Neural crest cell (in vitro differentiated cells): ENCODE measurements at places on chromosomes 12 and 14.

GRCh38 chr12:124518051-124518932, 49.1 kb downstream of the NCOR2 start:
- DNase-seq, result peak; percentile 46

- no peak for DNase-seq
These were observed 27.4 kb upstream of the PAPLN start for GRCh38 chr14:73209953-73210352.

DNA sequence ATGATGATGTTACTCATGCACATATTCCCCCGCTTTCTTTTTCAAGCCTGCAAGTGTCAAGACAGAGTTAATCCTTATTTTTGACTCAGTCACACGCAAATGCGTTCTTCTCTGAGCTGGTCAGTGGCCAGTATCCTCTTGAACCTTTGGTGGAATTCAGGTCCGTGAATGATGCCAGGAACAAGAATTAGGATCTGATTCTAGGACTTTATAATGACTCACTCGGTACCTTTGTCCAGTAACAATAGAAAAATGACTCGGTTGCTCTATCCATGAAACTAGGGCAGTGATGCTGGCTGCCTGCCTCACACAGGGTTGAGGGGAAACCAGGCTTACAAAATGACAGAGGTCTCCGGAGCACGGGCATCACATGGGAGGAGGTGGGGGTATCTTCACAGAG, 185.8 kb upstream of the NUDT4 start:
- no peak for DNase-seq

DNA sequence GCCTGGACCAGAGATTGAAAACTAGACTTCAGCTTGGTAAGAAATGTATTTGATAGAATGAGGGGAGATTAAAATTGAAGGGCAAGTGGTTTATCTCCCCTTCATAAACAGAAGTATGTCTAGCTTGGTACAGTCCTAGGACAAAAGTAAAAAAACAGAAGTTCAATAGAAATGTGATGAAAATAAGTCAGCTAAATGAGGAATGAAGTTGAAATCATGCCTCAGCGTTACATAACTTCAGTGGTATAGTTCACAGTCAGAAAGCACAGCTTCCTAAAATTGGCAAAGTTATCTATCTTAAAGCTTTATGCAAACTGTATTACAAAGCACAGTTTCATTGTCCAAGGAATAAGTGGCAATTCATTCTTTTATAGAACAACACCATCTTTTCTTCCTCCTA, 90.2 kb upstream of the SYT10 start:
- no peak for DNase-seq

DNA sequence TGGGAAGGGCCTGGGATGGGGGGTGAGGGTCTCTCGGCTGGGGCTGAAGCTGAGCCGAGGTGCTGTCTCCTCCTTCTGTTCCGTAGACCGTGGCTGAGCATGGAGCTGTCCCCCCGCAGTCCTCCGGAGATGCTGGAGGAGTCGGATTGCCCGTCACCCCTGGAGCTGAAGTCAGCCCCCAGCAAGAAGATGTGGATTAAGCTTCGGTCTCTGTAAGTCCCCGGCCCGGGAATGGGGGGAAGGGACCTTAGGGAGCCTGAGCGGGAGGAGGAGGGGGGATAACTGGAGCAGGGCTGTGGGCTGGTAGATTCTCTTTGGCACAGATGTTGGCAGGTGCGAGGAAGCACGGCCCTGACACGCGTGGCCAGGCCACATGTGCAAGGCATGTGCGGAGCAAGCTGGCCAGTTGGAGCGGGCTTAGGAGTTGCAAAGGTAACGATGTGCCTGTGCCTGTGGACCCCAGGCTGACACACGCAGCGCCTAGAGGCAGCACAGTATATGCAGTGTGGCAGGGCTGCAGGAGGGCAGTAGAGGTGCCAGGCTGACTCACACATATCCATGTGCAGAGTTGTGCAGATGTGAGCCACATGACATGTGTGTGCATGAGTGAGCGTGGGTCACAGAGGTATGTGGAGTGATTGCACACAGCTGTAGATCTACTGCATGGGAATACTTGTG, 512 bp downstream of the PDE1B start:
- no peak for DNase-seq

DNA sequence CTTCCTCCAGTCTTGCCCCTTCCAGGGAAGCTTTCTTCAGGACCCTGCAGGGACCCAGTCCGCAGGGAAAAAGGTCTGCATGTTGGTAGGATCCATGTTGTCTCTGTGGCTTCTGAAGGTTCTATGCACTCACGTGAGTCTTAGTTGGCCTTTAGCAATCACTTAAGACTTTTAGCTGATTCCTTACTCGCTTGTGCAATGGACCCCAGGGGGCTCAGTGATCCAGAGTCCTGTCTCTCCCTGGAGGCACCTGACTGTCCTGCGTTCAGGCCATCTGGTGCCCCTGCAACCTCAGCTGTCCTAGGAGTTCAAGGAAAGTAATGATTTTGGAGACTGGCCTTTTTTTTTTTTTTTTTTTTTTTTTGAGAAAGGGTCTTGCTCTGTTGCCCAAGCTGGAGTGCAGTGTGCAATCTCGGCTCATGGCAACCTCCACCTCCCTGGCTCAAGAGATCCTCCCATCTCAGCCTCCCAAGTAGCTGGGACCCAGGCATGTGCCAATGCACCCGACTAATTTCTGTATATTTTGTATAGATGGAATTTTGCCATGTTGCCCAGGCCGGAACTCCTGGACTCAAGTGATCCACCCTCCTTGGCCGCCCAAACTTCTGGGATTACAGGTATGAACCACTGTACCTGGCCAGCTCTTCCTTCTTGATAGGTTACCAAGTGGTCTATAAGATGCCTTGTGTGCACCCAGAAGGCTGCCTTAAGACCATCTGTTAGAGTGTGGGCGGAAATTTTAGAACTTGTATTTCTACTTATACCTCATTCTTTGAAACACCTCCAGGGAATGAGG, 4.6 kb downstream of the IFI27L2 start:
- DNase-seq, result no peak

DNA sequence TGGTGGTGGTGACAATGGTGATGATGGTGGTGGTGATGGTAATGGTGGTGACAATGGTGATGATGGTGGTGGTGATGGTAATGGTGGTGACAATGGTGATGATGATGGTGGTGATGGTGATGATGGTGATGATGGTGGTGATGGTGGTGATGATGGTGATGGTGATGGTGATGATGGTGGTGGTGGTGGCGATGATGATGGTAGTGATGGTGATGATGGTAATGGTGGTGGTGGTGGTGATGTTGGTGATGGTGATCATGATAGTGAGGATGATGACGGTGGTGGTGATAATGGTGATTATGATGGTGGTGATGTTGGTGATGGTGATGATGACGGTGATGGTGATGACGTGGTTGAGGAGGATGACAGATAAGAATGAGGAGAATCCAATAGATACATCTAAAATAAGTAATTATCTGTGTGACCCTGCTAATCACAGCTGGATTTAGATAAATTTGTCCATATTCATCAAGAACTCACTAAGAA, 170.7 kb upstream of the SFSWAP start:
- DNase-seq, result no peak

DNA sequence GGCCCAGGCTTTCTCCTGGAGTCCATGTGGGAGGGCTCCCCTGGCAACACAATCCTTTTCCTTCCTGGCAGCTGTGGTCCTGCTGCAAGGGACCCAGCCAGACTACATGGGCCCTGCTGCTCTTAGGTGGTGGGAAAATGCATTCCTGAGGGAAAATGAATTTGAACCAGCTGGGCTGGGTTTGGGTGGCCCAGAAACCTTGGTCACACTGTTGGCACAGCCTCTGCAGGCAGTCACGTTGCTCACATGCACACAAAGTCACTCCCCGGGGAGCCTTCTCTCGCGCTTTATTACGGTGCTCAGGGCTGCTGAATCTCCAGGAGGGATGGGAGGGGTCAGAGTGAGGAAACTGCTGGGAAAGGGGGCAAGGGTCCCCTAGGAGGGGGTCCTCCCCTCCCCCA, 17.2 kb downstream of the PLEKHG3 start:
- DNase-seq, result no peak

GRCh38 chr12:633731-634130, 29.5 kb downstream of the NINJ2 start:
- DNase-seq, result no peak

GRCh38 chr12:40203060-40203430, 21.8 kb upstream of the LRRK2 start:
- no peak for DNase-seq

- DNase-seq, result no peak
These were observed 114.3 kb downstream of the TSPAN9 start for GRCh38 chr12:3191450-3191849.

DNA sequence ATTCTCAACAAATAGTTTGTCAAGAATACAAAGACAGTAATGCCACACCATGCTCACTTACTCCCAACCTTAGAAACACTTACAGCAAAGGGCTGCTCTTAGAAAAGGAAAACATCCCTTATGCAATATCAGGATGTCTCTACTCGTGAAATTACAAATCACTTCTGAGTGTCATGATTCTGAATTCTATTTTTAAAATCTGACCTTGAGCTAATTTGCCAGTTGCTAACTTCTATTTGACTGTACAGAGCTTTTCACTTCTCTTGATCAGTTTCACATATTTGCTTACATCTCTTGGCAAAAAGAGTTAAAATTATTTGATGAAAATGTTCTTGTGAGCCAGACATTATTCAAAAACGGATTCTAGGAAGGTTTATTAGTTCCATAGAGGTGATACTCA, 136.7 kb upstream of the SLC35F4 start:
- DNase-seq, result no peak

DNA sequence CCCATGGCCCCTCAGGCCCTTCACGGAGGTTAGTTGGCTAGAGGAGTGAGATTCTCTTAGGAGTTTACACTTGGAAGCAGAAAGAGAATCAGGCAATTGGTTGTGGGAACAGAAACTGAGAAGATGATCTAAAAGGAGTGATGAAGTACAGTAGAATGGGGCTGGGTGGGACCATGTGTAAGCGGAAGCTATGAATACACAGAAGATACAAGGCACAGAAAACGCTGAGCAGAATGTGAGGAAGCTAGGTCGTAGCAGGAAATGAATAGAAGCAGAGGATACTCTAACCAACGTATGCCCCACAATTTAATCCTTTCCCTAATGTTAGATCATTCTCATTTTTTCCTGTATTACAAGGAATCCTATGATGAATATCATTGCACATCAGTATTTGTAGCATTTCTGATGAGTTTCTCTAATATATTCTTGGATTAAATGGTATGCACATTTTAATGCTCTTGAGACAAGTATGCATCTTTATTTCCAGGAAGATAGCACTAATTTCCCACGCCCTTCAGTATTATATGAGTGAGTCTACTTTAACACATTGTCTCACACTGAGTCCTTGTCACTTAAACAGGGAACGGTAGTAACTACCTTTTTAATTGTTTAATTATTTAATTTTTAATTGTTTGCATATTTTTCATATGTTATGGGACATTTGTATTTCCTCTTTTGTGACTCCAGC, 273.2 kb downstream of the APAF1 start:
- no peak for DNase-seq

- no peak for DNase-seq
These were observed 12.5 kb upstream of the DCAF4 start for GRCh38 chr14:72913809-72914208.

GRCh38 chr14:64387232-64387781, 846 bp upstream of the MTHFD1 start:
- no peak for DNase-seq

DNA sequence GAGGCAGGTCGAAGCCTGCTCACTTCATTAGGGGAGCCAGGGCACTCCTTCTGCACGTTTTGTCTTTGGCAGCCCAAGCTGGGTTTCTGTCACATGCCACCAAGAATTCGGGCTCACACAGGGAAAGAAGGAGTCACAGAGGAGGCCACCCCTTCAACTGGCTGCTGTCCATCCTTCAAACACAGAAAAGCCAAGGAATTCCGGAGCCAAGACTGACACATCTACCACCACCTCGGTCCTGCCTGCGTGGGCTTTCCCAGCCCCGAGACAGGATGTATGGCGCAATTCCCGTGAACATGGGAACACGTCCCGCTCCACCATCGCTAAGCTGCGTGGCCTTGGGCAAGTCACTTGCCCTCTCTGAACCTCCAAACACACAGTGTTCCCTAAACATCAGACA, 70.4 kb downstream of the NCOR2 start:
- DNase-seq, result no peak

GRCh38 chr12:111178181-111179081, 190.5 kb downstream of the PHETA1 start:
- no peak for DNase-seq

GRCh38 chr12:90112666-90113065, 404.0 kb upstream of the ATP2B1 start:
- DNase-seq, result no peak

DNA sequence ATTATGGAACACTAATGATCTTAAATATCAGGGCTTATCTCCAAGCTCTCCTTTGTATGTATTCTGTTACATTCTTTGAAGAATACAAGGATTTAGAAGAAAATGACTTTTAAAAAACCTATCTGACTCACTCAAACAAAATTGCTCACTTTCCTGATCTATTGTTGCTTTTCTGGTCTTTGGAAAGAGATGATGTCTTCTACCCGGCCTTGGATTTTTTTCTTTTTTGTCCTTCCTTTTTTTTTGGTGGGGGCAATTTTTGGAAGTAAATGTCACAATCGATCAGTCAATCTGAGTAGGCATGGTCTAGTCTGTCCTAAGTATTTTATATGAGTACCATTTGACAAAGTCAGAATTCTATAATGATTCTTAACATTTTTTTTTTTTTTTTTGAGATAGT, 10.5 kb upstream of the CALM1 start:
- DNase-seq, result no peak

GRCh38 chr14:103023881-103024473, 33.4 kb downstream of the CDC42BPB start:
- no peak for DNase-seq

GRCh38 chr12:50725011-50725942, 38.6 kb upstream of the ATF1 start:
- no peak for DNase-seq

GRCh38 chr14:93116676-93117200, 1.0 kb upstream of the ITPK1 start:
- no peak for DNase-seq

DNA sequence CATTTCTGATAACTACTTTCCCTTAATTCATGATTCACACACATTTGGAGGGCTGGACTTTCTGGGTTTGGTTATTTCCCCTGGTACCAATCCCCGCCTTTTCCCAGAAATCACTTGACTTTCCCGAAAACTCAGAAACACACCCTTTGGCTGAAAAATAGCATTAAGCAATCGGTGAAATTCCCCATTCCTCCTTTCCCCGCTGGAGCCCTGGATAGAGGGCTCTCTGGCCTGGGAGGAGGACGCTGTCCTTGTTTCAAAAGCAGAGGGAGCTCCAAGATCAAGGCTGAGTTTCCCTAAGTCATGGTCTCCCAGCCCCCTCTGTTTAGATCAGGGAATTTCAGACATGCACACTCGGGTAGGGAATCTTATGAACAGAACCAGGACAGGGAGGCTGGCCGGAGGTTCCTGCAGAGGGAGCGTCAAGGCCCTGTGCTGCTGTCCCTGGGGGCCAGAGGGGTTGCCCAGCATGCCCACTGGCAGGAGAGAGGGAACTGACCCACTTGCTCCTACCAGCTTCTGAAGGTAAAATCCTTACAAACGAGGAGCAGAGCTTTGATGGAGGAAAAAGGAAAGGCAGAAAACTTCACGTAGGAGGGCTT, at the start of gene C1S:
C1S (plus strand) TSS at position 366 of the 602 bp plus-strand sequence. CDS start 1,195 bp downstream, outside the sequence.
- no peak for DNase-seq

- DNase-seq, result no peak
These were observed 237.1 kb downstream of the FOXN3 start for GRCh38 chr14:89179891-89180404.

- no peak for DNase-seq
These were observed 696.6 kb downstream of the DIO2 start for GRCh38 chr14:79514700-79515099.
